ENCODE measurements at places on chromosomes 1 and 21.

DNA sequence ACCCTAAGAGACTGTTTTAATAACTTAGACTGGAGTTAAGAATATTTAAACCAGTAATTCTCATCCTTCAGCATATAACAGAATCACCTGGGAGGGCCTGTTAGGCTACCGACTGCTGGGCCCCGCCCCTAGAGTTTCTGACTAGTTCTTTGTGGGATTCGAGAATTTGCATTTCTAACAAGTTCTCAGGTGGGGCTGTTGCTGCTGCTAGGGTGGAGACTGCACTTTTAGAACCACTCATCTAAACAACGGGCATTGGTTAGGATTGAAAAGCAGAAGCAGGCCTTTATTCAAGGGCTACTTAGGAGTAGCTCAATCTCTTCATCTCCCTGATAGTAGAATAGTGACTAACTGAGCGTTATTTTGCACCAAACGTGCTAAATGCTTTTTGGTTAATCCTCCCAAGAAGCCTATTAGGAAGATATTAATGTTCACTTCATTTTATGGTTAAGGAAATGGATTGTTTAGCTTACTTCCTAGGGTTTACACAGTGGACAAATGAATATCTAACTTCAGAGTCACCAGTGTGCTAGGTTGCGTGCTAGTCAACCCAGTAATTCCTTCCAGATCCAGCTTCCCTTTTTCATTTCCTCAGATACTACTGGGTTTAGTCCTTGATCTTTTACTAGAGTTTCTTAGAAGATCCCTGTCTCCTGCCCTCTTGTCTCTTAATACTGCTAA is 31.1 kb upstream of the UAP1 start:
- DNase-seq: peak; percentile 25

DNA sequence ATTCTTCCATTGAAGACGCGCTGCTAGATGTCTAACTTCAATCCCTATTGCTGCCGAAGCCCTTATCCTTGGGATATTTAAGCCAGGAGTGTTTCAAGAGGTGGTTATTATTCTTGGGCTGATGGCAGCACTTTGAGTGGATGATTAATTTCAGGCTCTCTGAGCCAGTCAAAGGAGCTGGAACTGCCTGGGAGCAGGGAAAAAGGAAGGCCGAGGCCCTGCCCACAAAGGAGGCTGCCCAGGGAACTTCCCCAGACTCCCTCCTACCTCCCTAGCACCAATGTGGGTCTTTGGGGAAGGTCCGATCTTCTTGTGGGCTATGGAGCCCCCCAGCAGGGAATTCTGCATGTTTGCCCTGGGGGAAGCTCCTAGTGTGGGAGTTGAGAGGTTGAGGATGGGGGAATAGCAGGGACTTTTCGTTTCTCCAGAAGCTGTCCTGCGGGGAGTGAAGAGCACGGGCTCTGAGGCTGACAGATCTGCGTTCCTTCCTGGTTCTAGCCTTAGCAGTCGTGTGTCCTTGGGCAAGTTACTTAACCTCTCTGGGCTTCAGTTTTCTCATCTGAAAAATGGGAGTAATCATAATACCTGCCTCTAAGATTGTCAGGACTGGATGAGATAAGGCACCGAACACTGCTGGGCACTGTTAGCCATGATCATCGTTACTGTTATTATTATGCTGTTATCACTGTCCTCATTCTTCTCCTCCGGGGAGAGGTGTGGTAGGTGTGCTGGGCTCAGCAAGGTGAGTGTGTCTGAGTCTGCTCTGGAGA is 6.3 kb downstream of the KCNQ4 start:
- no peak for DNase-seq

- DNase-seq: no peak
These were observed 86.0 kb downstream of the GALNT2 start for GRCh38 chr1:230152999-230153398.

GRCh38 chr1:232620356-232620969 is 9.5 kb downstream of the SIPA1L2 start:
- no peak for DNase-seq

- no peak for DNase-seq
These were observed 57.5 kb downstream of the KIF26B start for GRCh38 chr1:245212221-245212710.

- peak; percentile 42 for DNase-seq
These were observed 23.7 kb downstream of the UCK2 start for GRCh38 chr1:165851034-165851658.

DNA sequence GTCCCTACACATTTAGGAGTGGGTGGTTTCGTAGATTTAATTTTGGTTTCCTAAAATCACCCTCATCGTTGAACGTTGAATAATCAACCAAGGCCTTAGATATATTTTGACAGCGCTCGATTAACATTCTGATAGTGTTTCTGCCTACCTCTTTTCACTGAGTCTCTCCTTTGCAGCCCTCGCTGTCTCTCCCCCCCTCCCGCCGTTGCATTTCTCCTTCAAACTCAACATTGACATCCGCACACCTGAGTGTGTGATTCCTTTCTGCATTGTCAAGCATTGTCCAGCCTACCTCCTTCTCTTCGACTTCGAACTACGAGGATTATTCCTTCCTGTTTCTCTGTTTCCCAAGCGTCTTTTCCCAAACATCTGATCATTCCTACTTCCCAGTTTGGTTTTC is 1.8 kb upstream of the ADAMTS1 start:
- no peak for DNase-seq

GRCh38 chr1:143699115-143699514 is 272.7 kb downstream of the FAM72C start:
- DNase-seq: no peak

- DNase-seq: no peak
These were observed 3.0 kb downstream of the TMPRSS3 start for GRCh38 chr21:42392731-42393442.

DNA sequence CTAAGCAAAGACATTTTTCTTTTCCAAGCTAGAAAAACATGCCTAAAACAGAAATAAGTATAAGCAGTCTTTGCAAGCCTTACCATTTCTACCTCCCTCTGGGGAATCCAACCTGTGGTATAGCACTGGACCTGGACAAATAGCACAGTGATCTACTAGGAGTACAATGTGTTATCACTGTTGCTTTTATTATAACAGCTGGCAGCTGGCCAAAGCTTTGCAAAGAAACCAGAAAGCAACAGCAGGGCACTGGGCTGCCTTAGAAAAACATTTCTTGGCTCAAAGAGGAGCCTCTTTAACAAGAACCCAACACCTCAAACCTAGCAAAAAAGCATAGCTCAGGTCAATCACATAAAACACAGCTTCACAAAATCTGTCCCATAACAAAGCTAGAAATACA is 294.5 kb upstream of the GREM2 start:
- DNase-seq: no peak

DNA sequence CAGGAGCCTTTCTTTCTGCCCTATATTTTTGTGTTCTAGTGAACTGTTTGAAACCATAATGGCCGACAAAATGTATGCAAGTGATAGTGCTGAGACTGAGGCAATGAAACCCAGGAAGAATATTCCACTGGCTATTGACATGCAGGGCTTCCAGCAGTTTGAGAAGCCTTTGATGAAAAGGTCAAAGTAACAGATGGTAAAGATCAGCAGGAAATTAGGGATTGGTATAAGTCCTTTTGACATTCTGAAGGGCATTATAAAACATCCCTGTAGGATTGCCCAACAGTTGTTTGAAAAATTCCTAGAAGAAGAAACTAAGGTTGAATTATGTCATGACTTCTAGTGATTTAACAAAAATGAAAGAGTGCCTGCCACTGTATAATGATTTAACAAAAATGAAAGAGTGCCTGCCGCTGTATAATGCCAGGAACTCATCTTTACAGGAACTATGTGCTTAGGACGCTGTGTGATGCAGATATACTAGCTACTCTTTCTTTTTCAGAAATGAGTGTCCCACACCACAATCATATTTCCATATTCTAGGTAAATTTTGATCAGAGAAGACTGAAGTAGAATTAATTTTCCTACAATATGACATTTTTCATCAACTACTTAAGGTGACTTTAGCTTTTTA is 283.9 kb upstream of the ST6GALNAC5 start:
- no peak for DNase-seq

- no peak for DNase-seq
These were observed 25.5 kb downstream of the ZC3H11B start for GRCh38 chr1:219587401-219587800.

GRCh38 chr21:46665566-46665965 is 30.1 kb downstream of the PRMT2 start:
- DNase-seq: no peak

- no peak for DNase-seq
These were observed 17.1 kb upstream of the ZBTB21 start for GRCh38 chr21:42027085-42027821.

DNA sequence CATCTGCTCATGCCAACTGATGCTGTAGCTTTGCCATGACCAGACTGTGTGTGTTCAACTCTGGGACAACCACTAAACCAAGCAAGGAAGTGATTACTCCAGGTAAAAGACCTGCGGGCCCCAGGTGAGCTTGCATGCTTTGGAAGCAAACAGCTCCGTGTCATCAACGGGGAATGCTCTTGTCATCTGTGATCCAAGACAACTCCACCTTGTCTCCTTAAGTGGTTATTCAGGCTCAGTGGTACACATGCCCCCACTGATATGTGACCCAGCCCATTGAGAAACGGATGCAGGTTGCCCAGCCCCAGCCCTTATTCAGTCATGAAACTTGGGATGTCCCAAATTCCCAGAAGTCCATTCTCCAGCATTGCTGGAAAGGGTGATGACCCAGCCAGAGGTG is 89.0 kb downstream of the TIAM1 start:
- DNase-seq: no peak

DNA sequence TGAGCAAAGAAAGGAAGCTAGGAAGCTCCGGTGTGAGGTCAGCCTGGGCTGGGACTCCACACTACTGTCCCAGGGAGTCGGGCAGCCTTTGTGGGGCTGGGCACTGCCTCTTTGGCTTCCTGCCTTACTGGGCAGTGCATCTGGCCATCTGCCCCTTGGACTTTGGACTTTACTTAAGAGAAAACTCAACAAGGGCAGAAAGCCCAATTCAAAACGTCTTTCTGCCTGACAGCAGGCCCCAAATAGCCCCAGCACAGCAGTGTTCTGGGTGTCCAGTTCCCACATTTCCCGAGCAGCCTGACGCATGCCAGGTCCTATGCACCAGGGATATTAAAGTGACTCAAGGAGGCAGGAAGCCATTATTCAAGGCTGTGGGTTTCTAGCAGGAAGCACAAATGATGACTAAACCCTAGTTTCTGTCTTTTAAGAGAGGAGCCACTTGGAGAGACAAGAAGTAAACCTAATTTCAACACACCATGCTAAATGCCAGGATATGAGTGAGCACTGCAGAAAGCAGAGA is 37.9 kb upstream of the EDEM3 start:
- DNase-seq: no peak

DNA sequence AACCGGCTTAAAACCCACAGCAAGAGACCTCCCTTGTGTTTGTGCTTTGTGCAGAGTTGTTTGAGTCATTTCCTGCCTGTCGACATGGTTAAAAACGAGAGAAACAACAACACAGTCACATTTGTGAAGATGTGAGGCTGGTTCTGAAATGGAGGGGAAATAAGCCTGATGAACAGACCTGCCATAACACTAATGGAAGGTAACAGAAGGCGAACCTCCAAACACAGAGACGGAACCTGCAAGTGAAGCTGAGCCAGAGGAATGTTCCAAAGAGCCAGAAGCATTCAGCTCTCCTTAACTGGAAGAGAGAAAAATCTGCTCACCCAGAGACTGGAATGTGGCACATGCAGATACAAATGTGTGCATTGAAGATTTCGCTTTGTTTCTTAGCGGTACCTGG is 53.2 kb upstream of the RAVER2 start:
- no peak for DNase-seq

DNA sequence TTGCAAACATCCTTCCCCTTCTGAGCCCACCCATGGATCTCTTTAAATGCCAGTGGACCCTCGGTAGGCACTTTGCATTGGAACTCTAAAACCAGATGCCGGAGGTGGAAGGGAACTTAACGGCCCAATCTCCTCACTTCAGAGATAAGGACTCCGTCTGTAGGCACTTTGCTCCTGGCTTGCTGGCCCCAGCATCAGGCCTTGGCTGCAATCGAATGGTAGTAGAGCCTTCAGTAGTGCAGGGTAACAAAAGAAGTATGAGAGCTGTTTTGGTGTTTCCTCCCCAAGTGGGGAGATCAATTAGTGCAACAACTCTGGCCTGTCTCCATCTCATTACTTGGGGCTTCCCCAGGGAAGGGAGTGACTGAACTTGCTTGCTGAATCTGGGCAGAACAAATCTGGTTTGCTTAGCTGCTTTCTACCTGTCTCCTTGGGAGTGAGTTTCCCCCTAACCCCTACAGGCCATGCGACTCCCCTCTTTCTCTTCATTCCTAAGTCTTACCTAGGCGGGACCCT is 70.8 kb downstream of the TENT5C start:
- no peak for DNase-seq

GRCh38 chr1:93321720-93322119 is 24.0 kb upstream of the DR1 start:
- DNase-seq: no peak

- DNase-seq: no peak
These were observed 74.0 kb upstream of the RALGPS2 start for GRCh38 chr1:178650934-178651511.

GRCh38 chr1:94597701-94598100 is 56.1 kb upstream of the F3 start:
- no peak for DNase-seq

GRCh38 chr1:113545210-113545609 is 154.9 kb downstream of the MAGI3 start:
- DNase-seq: no peak

DNA sequence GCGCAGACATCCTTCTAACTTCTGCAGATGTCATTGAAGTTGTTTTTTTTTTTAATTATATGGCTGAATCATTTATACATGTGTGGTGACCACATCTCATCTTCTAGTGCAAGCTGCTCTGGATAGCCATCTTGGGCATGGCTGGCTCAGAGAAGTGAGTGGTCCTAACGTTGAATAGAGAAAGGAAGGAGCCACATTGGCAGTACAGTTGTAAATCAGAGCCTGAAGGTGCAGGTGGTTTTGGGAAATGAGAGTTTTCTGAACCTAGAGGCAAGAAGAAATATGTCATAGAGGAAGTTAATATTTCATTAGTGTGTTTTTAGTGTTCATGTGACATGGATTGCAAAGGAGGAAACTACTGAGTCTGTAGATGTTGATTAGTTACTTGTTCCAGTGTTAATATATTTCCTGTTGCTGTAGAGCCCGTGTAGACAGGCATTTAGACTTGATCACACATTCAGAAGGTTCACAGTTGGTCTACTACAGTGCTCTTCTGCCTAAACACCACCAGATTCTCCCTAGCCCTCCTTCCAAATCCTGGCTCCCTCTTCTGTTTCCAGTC is 163.7 kb downstream of the ROR1 start:
- no peak for DNase-seq

DNA sequence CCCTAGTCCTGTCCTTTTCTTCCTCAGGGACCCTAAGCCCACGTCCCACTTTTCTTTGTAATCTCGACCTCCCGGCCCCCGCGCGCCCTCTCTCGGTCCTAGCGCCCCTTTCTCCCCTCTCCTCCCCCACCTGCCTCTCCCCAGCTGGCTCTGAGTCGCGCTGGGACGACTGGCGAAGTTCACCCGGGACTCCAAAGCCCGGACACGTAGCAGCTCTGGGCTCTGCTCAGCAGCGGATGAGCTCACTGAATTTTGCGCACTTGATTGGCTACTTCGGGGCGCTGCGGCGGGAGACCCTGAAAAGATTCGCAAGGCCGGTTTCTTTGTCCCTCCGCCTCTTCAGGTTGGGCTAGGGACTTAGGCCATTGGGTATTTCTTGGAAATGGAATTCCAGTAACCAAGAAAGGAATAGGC is 16.3 kb upstream of the ACKR1 start:
- no peak for DNase-seq

- DNase-seq: no peak
These were observed 5.5 kb upstream of the DDR2 start for GRCh38 chr1:162626761-162627160.
